ENCODE measurements at places on chromosomes 16 and 17.

GRCh38 chr17:63646488-63646806 is 24.2 kb downstream of the MAP3K3 start:
- DNase-seq = no peak

DNA sequence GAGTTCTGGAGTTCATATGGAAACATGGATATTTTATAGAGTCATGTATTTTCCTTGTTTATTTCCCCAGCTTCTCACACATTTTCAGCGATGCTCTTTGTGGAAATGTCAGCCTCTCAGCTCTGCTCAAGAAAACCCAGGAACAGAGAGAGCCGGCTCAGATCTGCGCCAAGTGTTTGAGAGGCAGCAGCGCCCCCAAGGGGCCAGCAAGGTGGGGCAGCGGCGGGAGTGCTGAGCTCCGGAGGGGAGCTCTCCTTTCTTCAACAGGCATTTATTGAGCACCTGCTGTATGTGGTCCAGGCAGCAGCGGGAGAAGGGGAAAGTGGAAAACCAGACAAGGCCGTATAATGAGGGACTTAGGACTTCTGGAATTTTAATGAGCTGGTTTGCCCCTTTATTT is 421.1 kb upstream of the C16orf82 start:
- DNase-seq = peak; percentile 35

DNA sequence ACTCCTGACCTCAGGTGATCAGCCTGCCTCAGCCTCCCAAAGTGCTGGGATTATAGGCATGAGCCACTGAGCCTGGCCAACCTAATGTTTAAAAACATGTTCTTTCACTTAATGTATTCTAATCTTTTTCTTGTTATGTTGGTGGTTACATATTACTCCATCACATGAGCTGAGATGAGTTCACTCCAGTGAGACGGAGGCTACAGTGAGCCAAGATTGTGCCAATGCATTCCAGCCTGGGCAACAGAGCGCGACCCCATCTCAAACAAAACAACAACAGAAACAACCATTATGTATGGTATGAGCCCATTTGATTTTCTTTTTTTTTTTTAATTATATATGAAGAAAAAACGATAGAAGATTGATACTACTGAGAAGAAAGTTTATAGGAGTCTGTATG is 39.6 kb downstream of the SLC39A11 start:
- DNase-seq = no peak

DNA sequence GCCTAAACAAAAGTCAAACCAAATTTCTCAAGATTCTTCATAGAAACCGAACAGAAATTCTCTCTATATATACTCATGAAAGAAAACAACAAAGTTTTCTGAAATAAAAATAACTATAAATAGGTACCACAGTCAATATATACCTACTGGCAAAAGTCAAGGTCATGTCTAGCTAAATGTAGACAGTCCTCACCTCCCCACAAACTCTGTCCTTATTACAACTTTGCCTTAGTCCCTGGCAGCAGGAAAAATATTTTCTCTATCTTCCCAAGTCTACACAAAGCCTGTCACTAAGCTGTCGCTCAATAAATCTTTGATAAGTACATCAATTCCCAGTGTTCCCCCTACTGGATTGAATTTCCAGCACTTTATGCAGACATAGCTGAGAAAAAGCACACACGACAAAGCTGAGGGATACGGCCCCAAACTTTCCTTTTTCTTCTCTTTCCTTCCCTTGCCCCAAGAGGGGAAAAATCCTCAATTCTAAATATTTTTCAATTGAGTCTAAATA is 2.7 kb downstream of the CFAP20 start:
- DNase-seq = no peak

- peak; percentile 14 for DNase-seq
Observed at GRCh38 chr16:74936902-74937560, 47.9 kb downstream of the WDR59 start.

- no peak for DNase-seq
Observed at GRCh38 chr17:9098242-9098825, 77.0 kb downstream of the NTN1 start.

GRCh38 chr16:19765860-19766553 is 47.9 kb downstream of the IQCK start:
- DNase-seq = no peak

DNA sequence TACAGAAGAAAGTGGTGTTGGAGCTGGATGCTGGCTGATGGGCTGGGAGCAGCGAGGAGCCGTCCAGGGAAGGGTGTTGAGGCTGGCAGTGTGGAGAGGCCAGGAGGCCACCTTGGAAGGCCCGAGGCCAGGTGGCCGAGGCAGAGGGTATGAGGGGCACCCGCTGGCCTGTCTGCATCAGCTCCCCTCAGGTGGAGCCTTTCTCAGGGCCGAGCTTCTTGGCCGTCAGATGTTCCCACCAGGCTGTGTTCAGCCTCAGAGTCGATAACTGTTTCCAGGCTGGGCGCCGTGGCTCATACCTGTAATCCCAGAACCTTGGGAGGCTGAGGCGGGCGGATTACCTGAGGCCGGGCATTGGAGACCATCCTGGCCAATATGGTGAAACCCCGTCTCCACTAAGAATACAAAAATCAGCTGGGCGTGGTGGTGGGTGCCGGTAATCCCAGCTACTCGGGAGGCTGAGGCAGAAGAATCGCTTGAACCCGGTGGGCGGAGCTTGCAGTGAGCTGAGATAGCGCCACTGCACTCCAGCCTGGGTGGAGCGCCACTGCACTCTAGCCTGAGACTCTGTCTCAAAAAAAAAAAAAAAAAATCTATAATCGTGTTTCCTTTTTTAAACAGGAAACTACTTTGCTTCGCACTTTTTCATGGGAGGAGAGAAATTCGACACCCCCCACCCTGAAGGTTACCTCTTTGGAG is 25.3 kb downstream of the MGRN1 start:
- DNase-seq = no peak

DNA sequence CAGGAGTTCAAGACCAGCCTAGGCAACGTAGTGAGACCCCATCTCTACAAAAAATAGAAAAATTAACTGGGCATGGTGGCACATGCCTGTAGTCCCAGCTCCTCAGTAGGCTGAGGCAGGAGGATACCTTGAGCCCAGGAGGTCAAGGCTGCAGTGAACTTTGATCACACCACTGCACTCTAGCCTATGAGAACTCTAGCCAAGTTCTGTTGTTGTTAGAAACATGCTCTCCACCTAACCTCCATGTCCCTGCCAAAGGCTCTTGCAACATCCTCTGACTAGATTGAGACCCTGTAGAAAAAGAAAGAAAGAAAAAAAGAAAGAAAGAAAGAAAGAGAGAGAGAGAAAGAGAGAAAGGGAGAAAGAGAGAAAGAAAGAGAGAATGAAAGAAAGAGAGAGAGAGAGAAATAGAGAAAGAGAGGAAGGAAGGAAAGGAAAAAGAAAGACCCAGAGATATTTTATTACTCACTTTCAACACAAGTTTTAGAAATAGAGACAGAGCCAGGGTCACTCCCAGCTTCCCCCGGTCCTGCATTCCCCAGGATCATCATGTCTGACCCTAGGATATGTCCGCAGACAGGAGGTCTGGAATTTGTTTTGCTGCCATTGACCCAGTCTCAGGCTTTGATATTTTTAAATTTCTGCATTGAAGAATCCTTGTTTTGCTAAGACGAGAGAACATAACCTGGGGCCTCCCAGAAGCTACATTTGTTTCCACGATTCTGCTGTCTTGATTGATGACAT is 376.5 kb upstream of the CDH5 start:
- DNase-seq = no peak

DNA sequence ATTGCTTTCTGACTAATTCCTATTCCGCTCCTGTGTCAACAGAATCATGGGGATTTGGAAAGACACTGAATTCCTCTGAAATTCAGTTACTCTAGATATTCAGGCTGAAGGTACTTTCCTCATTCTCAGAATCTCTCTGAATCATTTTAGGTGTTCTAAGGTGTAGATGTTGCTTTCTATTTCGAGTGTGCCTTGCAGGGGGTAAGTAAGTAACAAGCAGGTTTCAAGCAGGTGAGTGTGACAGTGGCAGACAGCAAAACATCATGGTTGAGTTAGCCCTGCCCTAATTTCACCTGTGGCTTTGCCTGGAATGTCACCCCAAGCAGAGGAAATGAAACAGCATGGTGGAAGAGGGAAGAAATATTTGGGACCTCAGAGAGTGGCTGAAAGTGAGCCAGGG is 75.1 kb downstream of the SHISA9 start:
- no peak for DNase-seq

GRCh38 chr16:31092330-31092729 is 2.3 kb downstream of the VKORC1 start:
- no peak for DNase-seq

DNA sequence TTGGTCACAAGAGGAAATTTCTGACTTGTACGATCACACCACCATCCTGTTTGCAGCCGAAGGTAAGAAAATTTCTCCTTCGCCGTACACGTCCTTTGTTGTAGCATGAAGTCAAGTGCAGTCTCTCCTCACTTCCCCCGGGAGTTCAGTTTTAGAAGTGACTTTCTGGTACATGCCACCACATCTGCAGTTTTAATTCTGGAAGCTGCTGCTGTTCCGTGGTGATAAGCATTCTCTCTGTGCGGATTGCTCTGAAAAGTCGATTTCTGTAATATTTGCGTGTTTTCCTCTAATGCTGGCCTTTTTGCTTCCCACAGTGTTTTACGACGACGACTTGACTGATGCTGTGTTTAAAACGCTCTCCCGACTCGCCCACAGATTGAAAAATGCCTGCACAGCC is 20.6 kb downstream of the METTL22 start:
- no peak for DNase-seq

DNA sequence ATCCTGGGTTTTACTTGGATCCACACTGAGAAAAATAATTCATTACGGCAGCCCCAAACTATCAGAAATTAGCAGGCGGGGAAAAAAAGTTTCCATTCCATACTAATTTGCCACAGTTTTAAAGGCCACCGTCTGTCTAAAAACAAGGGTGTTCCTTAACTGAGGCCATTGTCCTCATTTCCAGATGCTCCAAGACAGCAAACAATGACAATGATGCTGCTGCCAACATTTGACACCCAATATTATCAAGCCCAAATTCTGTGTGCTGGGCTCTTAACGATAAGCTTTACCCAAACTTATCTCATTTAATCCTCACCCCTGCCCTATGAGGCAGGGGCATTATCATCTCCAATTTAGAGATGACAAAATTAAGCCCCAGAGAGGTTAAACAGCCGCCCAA is 26.3 kb downstream of the CUEDC1 start:
- DNase-seq = no peak

- DNase-seq = no peak
Observed at GRCh38 chr16:1481906-1482835, 6.6 kb downstream of the PTX4 start.

GRCh38 chr17:13131225-13131624 is 113.4 kb upstream of the ELAC2 start:
- DNase-seq = no peak

- DNase-seq = no peak
Observed at GRCh38 chr16:60771138-60771537, 1265.1 kb downstream of the CDH8 start.

- no peak for DNase-seq
Observed at GRCh38 chr17:82881900-82882714, 42.3 kb upstream of the ZNF750 start.

DNA sequence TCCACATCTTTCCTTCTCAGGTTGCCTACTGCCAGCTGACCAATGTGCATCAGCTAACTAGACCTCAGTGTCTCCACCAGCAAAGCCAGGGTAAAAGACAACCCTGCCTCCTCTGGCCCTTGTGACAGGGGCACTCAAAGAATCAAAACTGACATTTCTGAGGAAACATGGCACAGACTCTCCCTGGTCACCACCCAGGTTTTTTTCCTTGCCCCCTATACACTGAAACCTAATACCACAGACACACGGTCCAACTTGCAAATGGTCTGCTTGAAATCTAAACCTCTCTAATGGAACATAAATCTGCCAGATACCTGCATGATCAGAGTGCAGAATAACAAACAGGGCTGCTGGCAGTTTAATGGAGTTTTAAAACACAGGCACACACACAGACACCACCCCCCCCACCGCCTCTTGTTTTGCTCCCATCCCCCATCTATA is 19.5 kb upstream of the CORO6 start:
- DNase-seq = no peak

GRCh38 chr16:57574086-57574485 is 31.6 kb downstream of the ADGRG5 start:
- DNase-seq = no peak

DNA sequence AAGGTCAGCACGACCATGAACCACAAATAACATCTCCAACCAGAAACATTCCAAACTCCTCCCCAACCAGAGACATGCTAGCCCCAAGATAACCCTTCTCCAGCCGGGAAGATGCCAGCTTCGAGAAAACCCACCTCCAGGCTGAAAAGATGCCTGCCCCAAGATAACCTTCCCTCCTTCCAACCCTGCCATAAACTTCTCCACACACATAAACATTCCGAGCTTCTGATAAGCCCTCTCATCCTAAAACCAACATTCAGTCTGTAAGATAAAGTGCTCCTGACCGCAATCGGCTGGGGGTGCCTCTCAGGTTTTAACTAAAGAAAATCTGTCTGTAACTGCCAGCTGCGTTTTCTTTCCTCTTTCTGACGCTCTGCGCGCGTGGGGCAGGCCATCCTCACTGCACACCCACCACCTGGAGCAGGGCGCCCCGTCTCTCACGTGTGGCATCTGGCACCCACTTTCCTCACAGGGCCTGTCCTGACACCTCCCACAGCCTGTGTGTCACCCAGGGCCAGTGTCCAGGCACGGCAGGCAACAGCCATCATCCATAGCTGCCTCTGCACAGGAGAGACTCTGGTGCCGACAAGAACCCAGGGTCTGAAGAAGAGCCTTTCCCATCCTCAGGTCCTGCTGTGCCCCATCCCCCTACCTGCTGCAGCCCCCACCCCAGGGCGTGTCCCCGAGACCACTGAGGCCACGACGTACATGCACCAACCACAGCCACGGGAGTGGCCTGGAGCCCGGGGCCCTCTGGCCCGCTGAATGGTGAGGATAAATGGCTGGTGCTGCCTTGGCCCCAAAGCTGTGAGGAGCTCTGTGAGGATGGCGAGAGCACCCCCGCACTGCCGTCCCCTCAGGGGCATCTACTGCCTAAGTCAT is 3.7 kb downstream of the TEPSIN start:
- no peak for DNase-seq

- peak; percentile 90 for DNase-seq
Observed at GRCh38 chr16:2603165-2604015, 65.6 kb downstream of the PDPK1 start.
